Stimulated activated CD8-positive, alpha-beta memory T cell treated with anti-CD3 and anti-CD28 coated beads, Interleukin-15, amount 100 ng/mL, for 48 hours (primary cell): ENCODE measurements at places on chromosomes 3 and 15.

GRCh38 chr3:118089563-118089962 is 945.1 kb downstream of the IGSF11 start:
- DNase-seq, result no peak

GRCh38 chr3:88997260-88997659 is 110.2 kb upstream of the EPHA3 start:
- DNase-seq, result no peak

- no peak for DNase-seq
Measured at GRCh38 chr3:189758186-189758585, 127.0 kb downstream of the TP63 start.

GRCh38 chr3:47705391-47705790 is 76.3 kb downstream of the SMARCC1 start:
- DNase-seq, result no peak

DNA sequence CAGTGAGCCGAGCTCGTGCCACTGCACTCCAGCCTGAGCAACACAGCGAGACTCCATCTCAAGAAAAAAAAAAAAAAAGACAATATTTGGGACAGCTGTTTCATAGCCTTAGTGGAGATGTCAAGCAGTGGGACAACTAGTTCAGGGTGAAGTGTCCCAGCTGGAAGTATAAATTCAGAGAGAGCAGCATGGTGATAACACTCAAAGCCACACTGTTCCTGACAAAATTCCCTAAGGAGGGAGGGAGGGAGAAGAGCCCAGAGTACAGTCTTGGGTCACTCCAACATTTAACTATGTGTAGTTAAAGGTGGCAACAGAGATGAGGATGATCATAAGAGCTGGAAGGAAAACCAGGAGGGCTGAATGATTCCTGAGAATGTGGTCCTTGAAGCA is 21.1 kb upstream of the IP6K2 start:
- no peak for DNase-seq

DNA sequence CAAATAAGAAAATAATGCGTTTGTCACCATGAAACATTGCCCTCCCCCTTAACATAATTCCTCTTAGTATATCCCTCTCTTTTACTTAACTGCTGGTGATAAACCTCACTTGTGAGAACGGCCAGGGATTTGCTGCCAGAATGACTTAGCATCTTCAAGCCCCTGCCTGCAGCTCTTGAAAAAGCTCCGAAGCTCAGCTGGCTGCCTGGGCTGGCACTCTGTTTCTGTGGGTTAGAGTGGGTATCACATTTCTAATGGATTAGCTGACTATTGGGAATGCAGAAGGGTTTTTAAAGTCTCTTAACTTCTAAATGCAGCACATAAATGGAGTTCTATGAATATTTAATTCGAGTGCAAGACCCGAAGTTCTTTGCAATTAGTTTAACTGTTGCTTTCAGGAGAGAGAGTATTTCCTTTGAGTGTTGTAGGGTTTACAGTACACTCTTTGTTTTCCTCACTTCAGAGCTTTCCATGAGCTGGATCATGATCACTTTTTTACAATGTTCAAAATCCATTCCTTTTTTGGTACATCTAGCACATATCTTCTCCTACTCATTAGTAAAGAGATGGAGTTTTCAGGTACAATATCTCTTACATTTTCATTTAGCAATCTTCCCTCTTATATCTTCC is 124.7 kb upstream of the RBMS3 start:
- DNase-seq, result no peak

GRCh38 chr3:184485241-184485640 is 76.3 kb upstream of the EPHB3 start:
- no peak for DNase-seq

DNA sequence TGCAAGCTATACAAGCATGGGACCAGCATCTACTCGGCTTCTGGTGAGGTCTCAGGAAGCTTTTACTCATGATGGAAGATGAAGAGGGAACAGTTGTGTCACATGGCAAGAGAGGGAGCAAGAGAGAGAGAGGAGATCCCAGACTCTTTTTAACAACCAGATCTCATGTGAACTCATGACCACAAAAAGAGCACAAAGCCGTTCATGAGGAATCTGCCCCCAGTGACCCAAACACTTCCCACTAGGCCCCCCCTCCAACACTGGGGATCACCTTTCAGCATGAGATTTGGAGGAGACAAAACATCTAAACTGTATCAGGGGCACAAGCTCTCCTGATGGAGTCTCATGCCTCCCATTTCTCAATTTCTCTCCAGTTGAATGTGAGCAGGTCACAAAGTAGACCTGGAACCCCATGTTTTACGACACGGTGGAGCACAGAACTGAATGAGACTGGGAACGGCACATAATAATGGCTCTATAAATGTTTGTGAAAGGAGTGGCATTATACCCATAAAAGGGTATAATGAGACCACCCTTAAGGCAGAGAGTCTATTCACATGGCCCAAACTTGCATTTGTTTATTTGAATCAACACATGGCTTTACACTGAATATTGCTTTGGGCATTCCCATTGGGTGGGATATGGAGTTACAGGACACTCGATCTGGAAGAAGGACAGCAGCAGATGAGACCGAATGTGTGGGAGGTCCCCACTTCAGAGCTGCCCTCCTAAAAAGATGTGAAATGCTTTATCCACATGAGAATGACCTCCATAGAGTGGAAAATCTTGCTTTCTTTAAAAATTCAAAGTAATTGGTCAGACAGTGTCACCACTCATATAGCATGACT is 38.8 kb downstream of the IL16 start:
- DNase-seq, result no peak

DNA sequence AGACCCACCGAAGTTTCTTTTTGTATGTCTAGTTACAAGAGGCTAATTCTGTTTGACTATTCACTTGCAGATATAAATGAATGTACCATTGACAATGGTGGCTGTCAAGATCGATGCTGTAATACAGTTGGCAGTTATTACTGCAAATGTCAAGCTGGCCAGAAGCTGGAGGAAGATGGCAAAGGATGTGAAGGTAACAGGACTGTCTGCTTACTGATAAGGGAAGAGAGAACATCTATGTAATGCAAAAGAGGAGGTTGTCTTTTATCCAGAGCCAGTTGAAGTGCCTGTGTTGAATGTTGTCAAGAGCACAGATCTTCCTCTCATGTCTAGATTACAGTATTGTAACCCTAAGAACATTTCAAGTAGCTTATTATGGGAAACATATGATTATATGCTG is 549.5 kb upstream of the GOLIM4 start:
- DNase-seq, result no peak

DNA sequence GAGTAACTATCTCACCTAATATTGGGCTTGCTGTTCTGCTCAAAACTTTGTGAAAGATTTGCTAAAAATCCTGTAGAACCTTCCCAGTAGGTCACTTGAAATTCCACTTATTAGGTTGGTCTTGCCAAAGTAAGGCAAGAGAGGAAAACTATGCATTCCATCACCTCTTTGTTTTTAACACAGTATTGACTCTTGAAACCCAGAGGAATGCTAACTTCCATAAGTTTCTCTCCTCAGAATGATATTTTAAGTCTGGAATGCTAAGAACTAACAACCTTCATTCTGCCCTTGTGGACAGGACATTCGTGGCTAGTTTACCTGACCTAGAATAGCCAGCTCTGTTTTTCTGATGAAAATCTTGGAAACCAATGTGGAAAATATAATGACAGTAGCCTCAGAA is 154.5 kb downstream of the TMCO5A start:
- DNase-seq, result no peak

DNA sequence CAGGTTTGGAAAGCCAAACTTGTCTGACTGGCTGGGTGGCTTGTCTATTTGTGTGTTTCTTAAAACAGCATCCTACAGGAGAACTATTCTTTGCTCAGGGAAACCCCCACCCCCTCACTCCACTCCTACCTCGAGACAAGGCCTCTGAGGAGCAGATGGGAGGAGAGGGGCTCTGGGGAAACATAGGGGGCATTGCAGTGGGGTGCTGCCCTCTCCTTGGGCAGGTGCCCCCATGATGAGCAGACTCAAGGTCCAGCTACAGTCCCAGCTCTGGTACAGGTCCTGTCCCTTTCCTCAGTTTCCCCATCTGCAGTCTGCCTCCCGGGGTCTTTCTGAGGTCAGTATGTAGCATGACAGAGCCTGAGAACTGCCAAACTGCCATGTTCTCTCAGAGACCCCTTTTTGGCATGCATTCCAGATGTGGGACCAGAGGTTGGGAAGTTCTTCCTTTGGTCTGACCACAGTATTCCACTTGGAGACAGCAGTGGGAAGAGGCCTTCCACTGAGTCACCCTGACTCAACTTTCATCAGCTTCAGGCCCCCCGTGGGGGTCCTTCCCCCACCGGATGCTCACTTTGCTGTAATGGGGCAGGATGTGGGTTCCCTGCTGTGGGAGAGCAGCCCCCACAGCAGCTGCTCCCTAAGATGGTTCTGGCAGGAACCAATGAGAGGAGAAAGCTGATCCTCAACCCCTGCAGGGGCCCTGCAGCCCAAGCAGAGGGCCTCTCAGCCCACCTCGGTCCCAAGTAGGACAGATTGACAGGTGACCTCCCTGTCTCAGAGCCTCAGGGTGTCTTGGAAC is 32.3 kb upstream of the CYP11A1 start:
- peak; percentile 77 for DNase-seq

GRCh38 chr3:105806359-105806758 is 62.5 kb downstream of the CBLB start:
- no peak for DNase-seq

DNA sequence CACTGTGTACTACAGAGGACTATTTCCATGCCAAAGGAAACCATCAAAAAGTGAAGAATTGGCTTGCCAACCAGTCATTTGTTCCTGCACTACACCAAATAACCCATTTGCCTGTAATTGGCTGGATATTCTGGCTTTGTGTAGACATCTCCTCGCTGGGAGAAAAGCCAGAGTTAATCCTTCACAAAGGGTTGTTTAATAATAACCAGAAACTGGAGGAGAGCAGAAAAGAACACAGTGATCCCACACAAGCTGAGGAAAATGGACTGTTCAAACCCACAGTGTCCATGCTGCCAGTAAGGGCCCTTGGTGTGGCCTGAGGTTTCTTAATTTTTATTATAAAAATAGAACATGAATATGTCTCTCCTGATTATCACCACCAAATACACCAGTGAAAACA is 294.0 kb downstream of the RORA start:
- no peak for DNase-seq

DNA sequence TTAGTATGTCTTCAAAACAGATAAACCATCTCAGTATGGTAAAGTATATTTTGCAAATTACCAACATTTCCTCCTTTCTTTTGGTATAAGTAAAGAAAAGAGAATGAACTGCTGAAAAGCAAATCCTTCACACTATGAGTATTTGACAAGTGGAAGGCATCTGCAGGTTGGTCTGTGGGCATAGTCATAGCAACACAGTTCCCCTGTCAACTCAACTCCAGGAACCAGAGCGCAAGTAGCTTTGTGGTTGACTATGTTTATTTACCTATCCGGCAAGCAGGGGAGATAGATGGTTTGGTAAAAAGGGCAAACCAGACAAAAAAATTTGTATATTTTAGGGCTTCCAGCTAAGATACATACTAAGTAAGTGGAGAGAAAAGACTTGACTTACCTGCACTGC is 88.3 kb upstream of the PPIB start:
- DNase-seq, result no peak

GRCh38 chr3:88219138-88219792 is 69.5 kb downstream of the C3orf38 start:
- DNase-seq, result no peak

- no peak for DNase-seq
Measured at GRCh38 chr3:153130312-153130977, 31.6 kb upstream of the RAP2B start.

GRCh38 chr3:66298591-66298990 is 77.8 kb downstream of the SLC25A26 start:
- no peak for DNase-seq

DNA sequence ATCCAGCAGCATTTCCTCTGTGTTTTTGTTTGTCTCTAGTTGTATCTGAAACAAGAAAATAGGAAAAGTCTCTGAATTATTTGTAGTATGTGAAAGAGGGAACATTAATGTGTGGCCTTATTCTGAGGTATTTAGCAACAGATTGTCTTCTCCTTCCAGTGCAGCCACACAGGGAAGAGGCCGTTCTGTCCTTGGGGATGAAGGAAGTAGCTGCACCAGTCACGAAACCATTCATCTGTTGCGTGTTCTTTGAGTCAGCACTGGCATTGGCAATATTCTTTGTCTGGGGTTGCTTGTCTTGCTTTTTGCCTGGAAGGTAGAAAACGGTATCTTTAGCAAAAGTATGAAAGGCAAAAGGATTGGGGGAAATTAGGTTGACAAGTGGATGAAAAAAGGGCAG is 91.6 kb downstream of the CDIN1 start:
- DNase-seq, result no peak

GRCh38 chr3:152910211-152910610 is 75.3 kb downstream of the P2RY1 start:
- no peak for DNase-seq

DNA sequence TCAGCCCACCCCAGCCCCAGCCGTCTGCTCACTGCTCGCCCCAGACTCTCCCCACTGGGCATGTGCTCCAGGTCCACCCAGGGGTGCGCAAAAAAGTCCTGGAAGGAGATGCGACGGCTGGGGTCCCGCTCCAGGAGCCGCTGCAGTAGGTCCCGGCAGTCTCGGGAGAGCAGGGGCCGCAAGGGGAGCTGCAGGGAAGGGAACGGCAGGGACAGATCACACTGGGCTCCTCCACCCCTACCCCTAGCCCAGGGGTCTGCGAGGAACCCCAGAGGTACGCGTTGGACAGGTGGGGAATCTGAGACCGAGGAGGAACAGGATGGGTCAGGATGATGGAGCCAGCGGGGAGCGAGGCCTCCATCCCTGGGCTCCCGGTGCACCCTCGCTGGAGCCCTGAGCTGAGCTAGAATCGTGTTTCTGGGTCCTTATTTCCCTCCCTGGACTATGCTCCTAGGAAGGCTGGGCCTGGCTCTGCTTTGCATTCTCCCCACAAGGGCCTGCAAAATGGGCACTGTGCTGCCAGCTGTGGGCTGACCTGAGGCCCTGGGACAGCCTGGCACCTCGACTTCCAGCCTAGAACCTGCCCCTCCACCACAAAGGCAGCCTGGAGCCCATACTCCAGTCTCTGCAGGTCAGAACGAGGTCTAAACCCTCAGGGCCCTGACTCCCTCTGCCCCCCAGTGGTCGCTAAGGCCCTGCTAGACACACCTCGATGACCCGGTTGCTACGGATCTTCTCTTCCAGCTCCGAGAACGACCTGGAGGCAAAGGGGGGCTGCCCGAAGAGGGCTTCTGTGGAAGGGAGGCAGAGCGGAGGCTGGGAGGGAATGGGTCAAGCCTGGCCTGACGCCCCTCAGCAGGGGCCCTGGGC is 3.2 kb downstream of the ULK3 start:
- no peak for DNase-seq

DNA sequence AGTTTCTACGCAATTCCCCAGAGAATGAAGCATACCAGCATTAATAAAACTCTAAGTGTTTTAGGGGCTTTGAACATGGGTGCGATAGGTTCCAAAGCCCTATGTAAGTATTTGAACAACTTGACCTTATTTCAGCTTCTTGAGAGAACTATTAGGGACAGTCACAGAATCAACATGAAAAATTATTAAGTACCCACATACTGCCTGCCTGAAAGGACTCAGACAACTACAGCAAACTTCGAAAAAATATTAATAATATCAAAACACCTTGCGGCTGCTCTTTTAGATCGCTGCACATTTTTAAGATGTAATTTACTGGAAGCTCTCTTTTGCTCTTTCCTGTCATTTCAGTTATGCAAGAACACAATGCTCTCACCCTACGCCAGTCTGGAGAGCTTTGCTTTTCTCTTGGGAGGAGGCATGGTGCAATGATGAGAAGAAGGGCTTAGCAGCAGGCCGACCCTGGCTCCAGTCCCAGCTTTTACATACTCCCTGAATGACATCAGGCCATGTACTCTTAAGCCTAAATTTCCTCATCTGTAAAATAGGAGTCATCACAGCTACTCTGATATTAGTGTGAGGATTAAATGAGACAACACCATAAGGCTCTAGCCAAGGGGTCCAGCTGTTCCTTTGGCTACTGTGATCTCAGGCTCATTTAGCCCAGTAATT is 640.7 kb downstream of the FHIT start:
- no peak for DNase-seq
